ENCODE measurements at places on chromosomes 6 and 20.
A peak's percentile ranks its signal among the peaks of the same experiment; 100 is the strongest.

DNA sequence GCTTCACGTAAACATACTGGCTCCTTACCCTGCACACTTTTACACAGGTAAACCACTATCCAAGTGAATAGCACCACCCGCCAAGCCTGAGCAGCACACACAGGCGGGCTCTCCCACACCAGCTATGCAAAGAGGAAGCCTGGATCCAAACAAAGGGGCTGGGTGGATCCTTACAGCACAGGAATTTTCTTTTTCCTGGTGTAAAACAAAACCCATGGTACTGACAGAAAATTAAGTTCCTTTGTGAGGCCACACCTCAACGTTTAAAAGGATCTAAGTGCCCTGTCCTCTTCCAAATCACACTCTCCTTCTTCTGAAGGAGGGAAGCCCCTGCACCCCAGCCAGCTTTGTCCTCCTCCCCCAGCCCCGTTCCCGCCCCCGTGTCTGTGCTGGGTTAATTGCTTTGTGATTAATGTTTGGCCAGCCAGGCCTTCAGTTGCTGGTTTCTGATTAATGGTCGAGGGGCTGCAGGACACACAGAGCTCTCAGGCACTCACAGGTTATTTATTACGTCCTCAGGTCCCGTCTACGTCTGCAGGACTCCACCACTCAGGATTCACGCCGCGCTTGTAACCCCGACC lies 6.1 kb downstream of the DACT2 start:
- DNase-seq, result no peak

DNA sequence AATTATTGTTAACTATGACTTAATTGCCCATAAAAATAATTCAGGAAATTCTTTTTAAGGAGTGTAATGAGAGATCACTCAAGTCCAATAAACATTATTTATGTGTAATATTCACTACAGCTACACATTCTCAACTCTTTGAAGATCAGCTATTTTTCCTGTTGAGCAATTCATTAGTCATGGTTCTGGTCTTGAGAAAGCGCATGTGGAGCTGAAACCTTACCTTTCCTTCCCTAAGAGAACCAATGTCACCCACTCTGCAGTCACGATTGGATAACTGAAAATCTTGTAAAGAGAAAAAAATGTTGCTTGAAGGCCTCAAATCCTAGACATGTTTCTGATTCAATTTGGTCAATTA lies 736.9 kb upstream of the MARCKS start:
- DNase-seq, result peak; percentile 79

- no peak for DNase-seq
These were observed 45.6 kb upstream of the SLC9A8 start for GRCh38 chr20:49766979-49767521.

- no peak for DNase-seq
These were observed 42.9 kb upstream of the ZFP64 start for GRCh38 chr20:52234302-52235045.

GRCh38 chr6:31634131-31634530 lies 13.6 kb downstream of the PRRC2A start:
- DNase-seq, result no peak

GRCh38 chr6:118644007-118644406 lies 7.4 kb downstream of the CEP85L start:
- no peak for DNase-seq

DNA sequence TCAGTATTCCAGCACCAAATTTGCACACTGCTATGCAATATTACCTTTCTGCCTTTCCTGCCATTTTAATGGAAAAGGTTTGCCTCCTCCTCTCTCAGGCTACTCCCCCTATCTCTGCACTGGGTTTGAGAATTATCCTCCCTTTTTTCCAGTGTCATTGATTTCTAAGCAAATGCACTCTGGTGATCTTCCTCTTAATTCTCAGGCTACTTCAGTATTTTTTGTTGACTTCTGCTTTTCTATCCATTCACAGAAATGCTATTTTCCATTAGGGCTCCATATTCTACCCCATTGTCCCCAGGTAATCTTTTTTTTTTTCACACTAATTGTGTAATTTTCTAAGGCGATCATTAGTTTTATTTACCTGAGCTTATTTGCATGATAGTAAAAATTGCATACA lies 144.0 kb downstream of the GJA1 start:
- DNase-seq, result no peak

- no peak for DNase-seq
These were observed 18.4 kb upstream of the RAMACL start for GRCh38 chr6:166604911-166605310.

GRCh38 chr6:153618371-153619322 lies 420.4 kb upstream of the OPRM1 start:
- DNase-seq, result no peak
